SHP77 (cell line): ENCODE measurements at places on chromosomes 5 and 9.

DNA sequence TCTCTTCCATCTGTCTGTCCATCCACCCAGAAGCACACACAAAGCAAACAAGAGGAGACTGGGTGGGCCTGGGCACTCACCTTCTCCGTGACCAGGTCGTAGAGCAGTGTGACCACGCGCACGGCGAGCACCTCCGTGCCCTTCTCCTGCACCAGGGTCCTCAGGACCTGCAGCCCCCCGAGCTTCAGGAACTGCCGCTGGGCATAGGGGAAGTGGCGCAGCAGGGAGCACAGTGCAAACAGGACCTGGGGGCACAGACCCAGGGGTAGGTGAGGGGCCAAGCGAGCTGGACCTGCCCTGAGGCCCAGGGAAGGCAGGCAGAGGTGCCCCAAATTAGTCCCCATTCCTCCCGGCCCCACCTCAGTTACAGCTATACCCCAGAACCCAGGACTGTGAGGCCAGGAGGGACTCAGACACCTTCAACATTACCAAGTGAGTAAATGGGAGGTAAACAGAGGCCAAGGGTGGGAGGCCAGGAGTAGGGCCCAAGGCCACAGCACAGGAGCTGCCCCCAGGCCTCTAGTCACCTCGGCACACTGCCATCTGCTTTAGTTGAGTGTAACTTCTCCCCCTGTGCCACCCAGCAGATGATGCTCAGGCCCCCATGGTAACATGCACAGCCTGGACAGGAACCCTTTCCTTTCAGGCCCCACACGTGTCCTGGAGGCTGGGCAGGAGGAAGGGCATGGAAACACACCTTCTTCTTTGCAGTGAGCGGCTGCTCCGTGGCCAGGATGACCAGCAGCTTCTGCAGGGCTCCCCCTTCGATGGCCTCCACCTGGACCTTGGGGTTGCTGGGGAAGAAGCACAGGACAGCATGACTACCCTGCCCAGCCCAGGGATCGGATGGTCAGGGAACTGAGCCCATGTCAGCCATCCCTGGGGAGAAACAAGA lies 76.2 kb upstream of the LRRTM2 start:
- DNase-seq = peak; percentile 19

DNA sequence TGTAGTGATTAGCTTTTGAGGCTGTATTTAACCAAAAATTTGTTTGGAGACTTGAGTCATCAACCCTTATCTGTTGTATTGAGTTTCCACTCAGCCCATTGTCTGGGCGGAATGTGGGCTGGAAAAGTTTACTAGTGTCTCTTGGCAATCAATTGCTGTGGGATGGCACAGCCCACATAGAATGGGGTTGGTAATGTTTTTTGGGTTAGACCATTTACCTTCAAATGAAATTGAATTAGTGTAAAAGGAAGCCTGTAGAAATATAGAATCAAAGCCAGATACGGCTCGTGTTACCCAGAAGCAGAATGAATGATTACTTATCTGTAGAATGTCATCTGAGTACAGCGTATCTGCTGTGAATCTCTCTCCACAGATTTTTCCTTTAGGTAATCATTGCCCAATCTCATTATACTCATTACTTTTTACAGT lies 142.9 kb downstream of the AOPEP start:
- DNase-seq = no peak

DNA sequence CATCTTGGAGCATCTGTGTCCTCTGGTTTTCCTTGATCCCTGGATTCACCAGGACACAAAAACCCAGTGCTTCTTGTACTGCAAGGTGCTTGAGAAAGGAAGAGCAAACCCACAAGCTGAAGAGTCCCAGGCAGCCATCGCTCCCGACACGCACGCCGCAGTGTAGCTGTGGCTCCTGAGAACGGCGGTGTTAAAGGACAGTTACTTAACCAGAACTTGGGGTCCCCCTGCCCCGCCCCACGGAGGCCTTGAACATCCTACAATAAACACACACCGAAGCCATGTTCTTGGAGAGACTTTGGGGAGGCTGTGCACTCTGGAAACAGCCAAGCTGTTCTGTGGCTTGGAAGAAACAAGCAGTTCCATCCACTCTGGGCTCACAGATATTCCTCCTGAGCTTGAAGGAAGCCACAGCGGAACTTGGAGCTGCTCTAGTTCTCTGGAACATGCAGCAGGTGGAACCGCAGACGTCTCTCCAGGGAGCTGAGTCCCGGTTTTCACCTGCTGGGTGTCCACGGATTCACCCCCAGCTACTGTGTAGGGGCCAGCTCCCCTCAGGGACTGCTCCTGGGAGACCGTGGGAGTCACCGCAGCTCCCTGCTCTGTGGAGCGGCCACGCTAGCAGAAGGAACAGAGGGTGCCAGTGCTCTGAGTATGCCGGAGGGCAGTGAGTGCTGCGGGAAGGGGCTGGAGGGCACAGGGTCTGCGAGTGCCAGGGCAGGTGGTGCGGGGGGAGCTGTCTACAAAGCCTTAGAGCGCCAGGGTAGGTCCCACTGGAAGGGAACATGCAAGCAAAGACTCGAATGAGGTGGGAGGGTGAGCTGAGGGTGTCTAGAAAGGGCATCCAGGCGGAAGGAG lies 107.3 kb downstream of the ADAMTS2 start:
- DNase-seq = no peak

DNA sequence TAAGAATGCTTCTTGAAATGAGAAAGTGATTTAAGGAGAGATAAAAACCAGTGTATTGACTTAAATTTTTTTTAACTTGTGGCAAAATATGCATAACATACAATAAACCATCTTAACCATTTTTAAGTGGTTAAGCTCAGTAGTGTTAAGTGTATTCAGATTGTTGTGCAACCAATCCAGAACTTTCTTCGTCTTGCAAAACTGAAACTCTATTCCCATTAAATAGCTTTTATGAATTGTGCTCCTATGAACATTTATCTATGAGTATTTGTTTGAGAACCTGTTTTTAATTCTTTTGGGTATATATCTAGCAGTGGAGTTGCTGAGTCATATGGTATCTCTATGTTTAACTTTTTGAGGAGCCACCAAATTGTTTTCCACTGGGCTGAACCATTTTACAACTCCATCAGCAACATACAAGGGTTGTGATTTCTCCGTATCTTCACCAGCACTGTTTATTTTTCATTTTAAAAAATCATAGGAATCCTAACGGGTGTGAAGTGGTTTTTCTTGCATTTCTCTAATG lies 76.6 kb upstream of the ACTBL2 start:
- no peak for DNase-seq

DNA sequence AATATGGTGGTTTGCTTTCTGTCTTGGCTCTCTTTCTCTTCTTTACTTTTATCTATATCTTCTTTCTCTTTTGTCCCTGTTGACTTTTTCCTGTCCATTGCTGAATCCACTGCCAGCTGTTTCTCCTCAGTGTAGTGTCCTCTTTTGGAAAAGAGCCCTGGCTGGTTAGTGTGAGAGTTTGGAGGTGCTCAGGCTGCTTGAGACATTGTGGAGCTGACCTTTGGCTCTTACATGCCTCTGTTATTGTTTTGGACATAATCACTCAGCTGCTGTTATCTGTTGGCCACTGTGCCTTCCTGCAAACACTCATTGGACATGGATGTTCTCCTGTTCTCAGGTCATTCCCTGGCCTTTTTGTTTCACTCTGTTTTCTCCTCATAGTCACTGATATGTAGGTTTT lies 295.4 kb upstream of the RIOK2 start:
- DNase-seq = no peak

- no peak for DNase-seq
These were observed 53.1 kb upstream of the MPDZ start for GRCh38 chr9:13332571-13332970.

- peak; percentile 80 for DNase-seq
These were observed 662.9 kb upstream of the ZNF608 start for GRCh38 chr5:125409234-125409860.

GRCh38 chr5:1264211-1264610 lies 30.7 kb downstream of the TERT start:
- no peak for DNase-seq

- DNase-seq = no peak
These were observed 272.2 kb downstream of the AUH start for GRCh38 chr9:91089405-91090129.

- DNase-seq = no peak
These were observed 13.6 kb upstream of the SET start for GRCh38 chr9:128675382-128675781.

GRCh38 chr9:6788162-6789016 lies 30.6 kb downstream of the KDM4C start:
- no peak for DNase-seq

GRCh38 chr9:98567540-98568233 lies 141.0 kb downstream of the GABBR2 start:
- no peak for DNase-seq

- DNase-seq = no peak
These were observed 29.9 kb downstream of the DPYSL3 start for GRCh38 chr5:147479949-147480348.

DNA sequence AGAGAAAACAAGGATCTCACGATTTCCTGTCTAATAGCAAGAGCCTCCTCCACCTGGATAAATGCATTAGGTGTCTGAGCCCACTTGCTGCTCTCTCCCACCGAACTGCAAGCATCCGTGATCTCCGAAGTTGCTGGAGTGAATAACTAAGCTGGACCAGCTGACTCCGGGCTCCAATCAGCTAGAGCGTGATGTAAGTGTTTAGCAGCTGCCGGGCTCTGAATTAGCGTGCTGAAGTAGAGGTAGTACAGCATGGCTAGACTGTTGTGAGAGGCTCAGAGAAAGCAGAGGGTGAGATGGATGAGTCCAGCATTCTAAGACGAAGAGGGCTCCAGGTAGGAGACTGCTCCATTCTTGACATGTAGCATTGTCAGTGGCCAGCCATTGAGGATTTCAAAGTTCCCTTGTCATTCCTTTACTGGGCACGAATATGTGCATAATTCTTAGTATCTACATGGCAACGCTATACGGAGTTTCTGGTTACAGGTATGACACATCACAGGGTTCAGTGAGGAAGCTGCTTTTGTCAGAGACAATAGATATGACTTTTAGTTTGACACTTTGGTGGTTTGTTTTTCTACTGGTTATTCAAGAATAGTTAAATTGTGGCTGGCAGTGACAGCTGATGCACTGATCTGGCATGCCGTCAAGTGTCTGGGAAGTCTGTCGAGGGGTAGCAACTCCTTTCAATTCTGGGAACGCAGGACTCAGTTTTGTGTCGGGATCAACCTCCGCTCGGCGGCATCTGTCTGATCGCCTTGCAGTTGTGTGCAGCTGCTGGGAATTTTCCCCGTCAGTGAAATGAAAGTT lies 232.6 kb downstream of the MAST4 start:
- DNase-seq = peak; percentile 84

GRCh38 chr5:172873513-172873912 lies 39.5 kb downstream of the ERGIC1 start:
- no peak for DNase-seq
